ENCODE measurements at places on chromosomes 6 and 20.
A peak's percentile ranks its signal among the peaks of the same experiment; 100 is the strongest.

GRCh38 chr20:40689943-40690835 is 1.2 kb upstream of the MAFB start:
- peak; percentile 79 for DNase-seq

GRCh38 chr20:13284830-13285229 is 63.8 kb downstream of the ISM1 start:
- DNase-seq = no peak

GRCh38 chr6:131924881-131925474 is 26.2 kb downstream of the CCN2 start:
- no peak for DNase-seq

- no peak for DNase-seq
Observed at GRCh38 chr6:44104481-44105021, 22.7 kb downstream of the MRPL14 start.

DNA sequence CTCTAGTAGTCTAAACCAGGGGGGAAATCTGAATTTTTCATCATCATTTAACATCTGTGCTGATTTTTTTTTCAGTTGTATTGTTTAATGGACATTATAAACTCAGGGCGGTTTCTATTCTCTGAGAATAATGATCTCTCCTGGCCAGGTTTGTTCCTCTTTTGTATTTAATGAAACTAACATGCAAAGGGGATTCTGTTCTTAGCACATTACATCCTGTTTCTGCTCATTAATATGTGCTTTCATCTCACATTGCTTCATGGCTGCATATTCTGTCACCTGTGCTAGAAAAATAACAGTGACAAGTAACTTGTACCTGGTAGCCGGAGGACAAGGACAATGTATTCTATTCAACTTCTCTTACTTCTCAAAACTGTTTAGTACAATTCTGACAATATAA is 806 bp downstream of the HLA-DOB start:
- no peak for DNase-seq

DNA sequence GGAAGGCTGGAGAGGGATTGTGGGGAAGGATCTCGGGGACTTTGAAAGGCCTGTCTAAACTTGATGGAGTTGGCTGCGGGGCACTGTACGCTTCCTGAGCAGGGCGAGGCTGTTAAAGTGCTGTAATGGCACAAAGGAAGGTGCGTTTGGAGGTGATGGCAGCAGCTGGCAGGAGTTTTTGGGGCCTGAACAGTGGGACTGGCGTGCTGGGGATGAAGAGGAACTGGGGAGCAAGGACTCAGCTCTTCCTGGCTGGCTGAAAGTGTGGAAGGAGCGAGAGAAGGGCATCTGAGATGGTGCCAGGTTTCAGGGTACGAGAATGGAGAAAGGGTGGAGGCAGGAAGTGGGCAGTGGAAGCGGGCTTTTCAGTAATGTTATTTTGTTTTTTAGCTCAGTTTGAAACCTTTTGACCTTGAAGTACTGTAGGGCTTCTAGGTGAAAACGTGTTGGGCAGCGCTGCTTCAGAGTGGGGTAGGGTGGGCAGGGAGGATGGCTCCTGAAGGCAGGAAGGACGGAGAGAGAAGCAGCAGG is 8.0 kb downstream of the TMEM181 start:
- no peak for DNase-seq

GRCh38 chr6:19463925-19464324 is 373.2 kb upstream of the ID4 start:
- no peak for DNase-seq

- no peak for DNase-seq
Observed at GRCh38 chr20:34222208-34222607, 19.0 kb upstream of the ASIP start.

- no peak for DNase-seq
Observed at GRCh38 chr6:279341-280029, 12.8 kb upstream of the DUSP22 start.

GRCh38 chr6:98669371-98669770 is 165.0 kb upstream of the POU3F2 start:
- no peak for DNase-seq

GRCh38 chr20:24422091-24422760 is 47.2 kb upstream of the SYNDIG1 start:
- no peak for DNase-seq

DNA sequence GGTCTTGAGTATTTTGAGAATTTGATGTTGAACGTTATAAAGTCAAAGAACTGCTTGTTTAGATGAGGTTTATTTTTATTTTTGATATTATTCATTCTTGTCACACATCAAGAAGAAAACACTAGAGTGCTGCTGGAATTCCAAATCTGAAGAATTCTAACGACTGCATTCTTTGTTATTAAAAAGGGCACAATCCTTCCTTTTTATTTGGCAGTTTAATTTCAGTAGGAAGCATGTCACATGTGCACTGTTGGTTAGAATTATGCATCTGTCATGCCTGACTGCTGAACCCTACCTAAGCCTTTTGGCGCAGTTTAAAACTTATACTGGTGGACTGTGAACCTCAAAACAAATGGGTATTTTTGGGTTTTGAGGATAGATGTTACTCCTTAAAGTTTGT is 4.0 kb downstream of the ID4 start:
- DNase-seq = no peak

DNA sequence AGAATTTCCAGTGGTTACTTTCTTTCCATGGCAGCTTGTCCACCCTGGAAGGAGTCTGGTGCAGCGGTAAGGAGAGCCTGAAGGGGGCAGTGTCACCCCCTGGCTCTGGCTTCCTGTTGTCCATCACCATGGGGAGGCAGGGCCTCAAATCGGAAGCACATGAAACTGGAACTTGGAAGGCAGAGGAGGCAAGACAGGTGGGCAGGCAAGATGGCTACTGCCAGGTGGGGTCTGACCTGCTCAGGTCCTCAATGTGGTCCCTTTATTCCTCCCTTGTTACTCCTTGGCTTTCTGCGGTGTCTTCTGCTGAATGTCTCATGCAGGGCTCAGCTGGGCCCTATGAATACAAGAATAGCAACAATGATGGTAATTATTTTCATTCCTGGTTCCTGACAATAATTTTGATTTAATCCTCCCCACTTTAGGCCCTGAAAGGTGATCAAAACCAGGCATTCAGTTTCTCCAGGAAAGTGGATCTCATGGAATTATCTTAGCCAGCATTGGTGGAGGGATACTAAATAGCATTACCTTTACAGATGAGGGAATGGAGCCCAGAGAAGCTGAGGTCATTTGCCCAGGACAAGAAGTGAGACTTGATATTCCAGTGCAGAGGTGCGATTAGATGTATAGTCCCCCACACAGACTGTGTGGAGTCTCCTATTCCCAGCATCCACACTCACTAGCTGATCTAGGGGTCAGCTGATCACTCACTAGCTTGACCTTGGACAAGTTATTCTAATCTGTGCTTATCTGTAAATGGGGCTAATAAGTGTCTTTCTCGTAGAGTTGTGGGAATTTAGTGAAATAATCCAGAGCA is 17.6 kb upstream of the SNAI1 start:
- no peak for DNase-seq

DNA sequence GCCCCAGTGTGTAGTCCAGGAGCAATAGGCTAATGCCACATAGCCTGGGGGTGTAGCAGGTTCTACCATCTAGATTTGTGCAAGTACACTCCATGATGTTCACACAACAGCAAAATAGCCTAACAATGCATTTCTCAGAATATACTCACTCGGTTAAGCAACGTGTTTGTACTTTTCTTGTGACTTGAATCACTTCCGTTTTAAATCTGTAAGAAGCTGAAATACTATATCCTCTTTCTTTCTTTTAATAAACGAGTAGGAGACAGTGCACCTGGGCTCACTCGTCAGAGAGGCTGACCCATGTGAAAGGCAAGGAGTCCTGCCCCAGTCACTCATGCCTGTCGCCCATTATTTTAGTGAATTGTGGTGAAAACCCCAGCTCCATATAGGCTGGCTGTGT is 201.6 kb downstream of the FOXA2 start:
- no peak for DNase-seq

- DNase-seq = peak; percentile 65
Observed at GRCh38 chr20:3407771-3408637, 535 bp upstream of the DNAAF9 start.

- DNase-seq = no peak
Observed at GRCh38 chr20:44217342-44218092, 6.9 kb upstream of the OSER1 start.

GRCh38 chr20:58008866-58009265 is 219.6 kb downstream of the ANKRD60 start:
- no peak for DNase-seq

DNA sequence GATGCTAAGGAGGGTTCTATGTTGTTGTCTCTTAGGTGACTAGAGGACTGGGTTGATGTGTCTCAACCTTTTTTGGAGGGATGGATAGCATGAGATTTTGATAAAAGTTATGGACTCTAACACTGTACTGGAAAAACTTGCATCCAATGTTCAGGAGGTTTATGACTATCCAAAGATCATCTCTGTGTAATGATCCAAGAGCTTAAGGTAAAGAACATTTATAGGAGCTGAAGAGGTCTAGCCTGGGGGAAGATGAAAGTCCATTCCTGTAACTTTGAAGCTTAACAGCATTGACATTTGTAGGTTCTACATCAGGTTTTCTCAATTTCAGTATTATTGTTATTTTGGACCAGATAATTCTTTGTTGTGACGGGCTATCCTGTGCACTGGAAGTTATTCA is 48.9 kb downstream of the ESF1 start:
- DNase-seq = no peak

GRCh38 chr20:20198011-20198410 is 145.7 kb downstream of the CFAP61 start:
- DNase-seq = no peak

- no peak for DNase-seq
Observed at GRCh38 chr20:56179051-56179450, 69.5 kb upstream of the MC3R start.

DNA sequence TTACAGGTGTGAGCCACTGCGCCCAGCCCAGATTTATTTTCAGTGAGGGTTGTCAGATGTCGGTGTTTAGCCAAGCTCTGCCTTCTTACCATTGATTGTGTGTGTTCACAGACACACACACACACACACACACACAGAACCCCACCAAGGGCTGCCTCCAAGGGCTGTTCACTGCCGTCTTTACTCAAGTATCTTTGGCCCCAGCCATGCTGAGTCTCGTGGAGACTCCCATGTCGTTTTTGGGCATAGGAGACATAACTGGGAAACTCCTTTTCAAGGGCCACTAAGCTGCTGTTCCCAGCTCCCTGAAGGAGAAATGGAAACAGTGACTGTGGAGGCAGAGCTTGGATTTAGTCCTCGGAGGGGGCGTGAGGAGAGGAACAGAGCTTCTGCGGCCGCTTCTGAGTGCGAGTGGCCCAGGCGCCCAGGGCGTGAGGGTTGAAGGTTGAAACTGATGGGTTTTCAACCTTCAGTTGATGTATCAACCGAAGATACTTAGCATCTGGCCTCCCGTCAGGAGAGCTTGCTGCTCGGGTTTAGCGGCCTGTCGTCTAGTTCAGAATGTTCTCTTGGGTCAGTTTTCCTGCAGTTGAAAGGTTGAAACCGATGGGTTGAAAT is 243.6 kb downstream of the TTLL2 start:
- DNase-seq = no peak

DNA sequence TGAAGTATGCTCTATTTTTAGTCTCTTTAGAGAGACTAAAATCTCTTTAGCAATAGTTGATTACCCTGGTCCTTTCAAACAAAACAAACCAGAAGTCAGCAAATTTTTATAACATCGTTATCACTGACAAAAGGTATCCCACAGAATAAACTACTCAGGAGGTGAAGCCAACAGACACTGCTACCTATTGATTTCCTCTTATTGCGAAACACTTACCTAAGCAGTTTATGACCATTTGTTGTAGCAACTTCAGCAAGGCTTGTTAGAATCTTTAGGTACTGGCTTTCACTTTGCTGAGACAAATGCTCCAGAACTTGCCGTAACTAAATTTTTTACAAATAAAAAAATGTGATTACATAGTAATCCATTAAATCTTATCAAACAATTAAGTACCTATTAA is 64.4 kb downstream of the HACE1 start:
- no peak for DNase-seq

GRCh38 chr20:24651171-24651975 is 181.9 kb downstream of the SYNDIG1 start:
- no peak for DNase-seq

GRCh38 chr6:24936641-24937317 is 1.0 kb upstream of the RIPOR2 start:
- no peak for DNase-seq

GRCh38 chr20:13220194-13220903 is 725 bp upstream of the ISM1 start:
- DNase-seq = no peak

GRCh38 chr6:142458836-142459235 is 157.0 kb downstream of the ADGRG6 start:
- no peak for DNase-seq

DNA sequence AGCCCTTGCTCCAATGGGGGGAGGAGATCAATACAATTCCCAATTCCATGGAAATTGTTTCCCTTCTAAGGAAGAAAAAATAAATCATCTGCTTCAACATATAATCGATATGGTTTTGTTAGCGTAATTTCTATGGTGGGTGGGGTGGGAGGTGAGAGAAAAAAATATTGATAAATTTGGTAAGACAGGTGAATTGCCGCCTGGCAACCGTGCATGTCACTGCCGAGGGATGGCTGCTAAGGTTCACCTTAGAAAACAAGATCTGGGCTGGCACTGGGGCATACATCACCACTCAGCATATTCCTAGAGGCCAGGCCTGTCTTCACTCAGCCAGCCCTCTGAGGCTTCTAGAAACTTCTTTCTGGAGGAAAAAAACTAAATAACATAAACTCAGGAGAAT is 104.1 kb downstream of the ZNF217 start:
- DNase-seq = no peak

GRCh38 chr20:56249244-56249955 is 868 bp downstream of the MC3R start:
- no peak for DNase-seq

DNA sequence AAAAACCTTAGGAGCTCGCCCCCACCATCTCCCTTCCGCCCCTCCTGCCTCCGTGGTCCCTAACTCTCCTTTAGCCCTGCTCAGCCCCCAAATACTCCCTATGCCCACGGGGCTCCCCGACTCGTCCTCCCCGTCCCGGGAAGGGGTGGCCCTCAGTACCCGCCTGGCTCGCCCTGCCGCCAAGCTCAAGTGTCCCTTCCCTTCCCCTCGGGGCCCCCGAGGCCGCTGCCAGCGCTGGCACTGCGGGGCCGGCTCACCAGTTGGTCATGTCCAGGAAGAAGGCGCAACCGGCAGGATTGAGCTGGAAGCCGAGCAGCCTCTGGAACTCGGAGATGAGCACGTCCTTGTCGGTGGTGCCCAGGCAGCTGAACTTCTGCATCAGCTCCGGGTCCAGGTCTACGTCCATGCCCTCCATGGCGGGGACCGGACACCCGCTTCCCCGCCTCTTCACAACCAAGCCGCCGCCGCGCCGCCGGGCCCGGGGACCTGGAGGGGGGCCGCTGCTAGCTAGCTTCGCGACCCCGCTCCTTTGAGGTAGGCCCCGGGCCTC is 303 bp downstream of the ILRUN start:
- no peak for DNase-seq
